Retina (tissue), 1 donor: ENCODE measurements at places on chromosomes 3 and 15.

GRCh38 chr3:70871909-70872656 is 559.6 kb upstream of the MDFIC2 start:
- DNase-seq, result no peak

DNA sequence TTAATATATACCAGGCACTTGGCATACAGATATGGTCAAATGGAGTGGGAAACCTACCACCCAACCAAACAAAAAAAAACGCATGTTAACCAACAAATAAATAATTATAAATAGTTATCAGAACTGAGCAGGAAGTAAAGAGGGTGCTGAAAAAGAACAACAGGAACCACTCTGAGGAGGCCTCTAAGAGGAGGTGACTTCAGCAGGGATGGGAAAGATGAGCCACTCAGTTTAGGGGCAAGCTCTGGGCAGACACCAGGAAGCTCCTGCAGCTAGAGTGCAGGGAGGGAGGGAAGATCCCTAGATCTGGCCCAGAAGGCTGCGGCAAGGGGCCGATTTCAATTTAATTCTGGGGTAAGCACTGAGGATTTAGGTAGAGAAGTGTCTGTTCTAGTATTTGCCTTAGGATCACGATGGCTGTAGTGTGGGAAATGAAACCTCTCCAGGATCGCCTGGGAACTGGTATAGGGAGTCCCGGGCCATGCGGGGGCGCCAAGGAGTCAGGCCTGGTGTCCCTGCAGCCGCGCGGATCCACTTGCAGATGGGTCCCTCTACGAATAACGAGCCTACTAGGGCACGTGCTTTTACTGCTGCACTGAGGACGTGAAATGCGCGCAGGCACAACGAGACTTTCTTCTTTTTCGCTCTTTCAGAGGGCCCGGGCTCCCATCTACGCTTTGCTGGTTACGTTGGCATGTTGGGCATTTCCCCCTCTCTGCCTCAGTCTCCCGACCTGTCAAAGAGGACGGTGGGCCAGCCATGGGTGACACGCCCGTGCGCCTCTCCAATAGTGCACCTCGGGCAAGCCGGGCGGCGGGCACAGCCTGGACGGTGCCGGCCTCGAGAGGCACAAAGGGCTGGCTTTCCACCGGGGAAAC is 1.5 kb upstream of the LIMD1 start:
- peak; percentile 89 for DNase-seq

GRCh38 chr3:109772520-109772919 is 435.2 kb upstream of the DPPA4 start:
- DNase-seq, result no peak

DNA sequence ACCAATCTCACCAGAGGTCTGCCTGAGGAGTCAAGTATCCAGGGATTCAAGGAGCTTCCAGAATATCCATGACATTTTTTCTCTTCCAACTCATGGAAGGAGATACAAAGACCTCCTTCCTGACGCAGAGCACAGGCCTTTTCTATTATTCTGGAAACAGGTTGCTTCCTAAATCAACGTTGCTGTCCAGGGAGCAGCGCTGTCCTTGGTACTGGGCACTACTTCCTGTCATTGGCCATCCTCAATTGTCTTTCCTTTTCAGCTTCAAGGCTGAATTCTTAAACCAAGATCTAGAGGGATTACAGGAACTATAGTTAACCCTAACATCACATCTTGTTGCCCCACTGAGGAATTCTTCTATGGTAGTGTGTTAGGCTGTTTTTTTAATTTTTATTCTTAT is 50.4 kb upstream of the TBC1D21 start:
- DNase-seq, result no peak

- no peak for DNase-seq
Observed at GRCh38 chr3:193879099-193879863, 256.7 kb upstream of the HES1 start.

- no peak for DNase-seq
Observed at GRCh38 chr3:140128631-140129030, 193.6 kb downstream of the CLSTN2 start.

DNA sequence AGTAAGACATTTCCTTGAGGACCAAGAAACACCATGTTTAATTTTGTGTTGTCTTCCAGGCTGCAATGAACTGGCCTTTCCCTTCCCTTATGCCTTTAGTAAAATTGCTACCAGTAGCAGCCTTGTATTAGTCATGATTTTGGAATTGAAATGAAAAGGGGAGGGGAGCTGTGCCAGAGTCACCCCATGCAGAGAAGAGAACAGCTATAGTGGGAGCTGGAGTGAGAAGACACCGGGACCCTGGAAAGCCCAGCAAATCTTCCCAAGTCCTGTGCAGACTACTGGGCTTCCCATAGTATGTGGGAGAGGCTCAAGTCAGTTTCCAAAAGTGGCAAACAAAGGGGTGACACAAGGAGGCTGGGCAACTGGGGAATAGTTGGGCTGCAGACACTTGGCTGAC is 178.5 kb downstream of the NR1D2 start:
- no peak for DNase-seq

DNA sequence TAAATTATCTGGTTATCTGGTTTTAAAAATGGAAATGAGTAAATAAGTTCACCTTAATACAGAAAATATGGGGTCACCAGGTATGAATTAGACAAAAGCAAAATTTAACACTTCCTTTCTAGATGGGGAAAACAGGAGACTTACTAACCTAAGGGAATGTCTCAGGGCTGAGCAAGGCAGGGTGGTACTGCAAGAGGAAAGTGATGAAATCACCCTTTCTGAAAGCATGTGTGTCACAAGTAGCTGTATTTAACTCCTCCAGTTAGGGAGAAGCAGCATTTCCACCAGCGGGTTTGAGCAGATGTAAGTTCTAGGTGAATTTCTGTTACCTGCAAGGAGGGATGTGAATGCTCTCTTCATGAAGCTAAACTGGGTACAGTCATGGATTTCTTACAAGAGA is 629.1 kb downstream of the MECOM start:
- no peak for DNase-seq

- peak; percentile 44 for DNase-seq
Observed at GRCh38 chr3:95277613-95278012, 1214.8 kb downstream of the NSUN3 start.

- DNase-seq, result no peak
Observed at GRCh38 chr3:39531066-39531465, 63.6 kb downstream of the MOBP start.

- no peak for DNase-seq
Observed at GRCh38 chr3:126014252-126014651, 45.3 kb downstream of the ROPN1B start.

- DNase-seq, result no peak
Observed at GRCh38 chr3:72487946-72488737, 360.1 kb downstream of the SHQ1 start.
